ENCODE measurements at places on chromosomes 1 and 21.

DNA sequence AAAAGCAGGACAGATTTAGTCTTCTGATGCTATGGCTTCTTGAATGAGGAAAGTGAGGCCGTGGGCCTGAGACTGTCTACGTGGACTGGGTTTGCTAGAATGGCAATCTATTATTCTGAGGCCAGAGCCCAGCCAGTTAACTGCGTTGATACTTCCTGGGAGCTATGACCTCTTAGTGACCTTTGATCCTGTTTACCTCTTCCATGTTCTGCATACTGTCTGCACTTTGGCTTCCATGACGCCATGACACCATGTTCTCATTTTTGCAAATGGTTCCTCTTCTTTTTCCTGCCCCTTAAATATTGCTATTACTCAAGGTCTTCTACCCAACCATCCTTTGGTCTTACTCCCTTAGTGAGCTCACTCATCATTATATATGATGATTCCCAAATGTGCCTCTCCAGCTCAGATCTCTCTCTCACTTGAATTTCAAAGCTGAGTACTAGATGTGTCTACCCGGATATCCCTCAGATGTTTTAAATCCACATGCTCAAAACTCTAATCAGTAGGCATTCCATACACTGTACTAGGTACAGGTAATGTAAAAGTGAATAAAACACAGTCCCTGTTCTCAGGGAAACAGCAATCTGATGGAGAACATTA, 66.1 kb upstream of the ATP1A1 start:
- DNase-seq = no peak

DNA sequence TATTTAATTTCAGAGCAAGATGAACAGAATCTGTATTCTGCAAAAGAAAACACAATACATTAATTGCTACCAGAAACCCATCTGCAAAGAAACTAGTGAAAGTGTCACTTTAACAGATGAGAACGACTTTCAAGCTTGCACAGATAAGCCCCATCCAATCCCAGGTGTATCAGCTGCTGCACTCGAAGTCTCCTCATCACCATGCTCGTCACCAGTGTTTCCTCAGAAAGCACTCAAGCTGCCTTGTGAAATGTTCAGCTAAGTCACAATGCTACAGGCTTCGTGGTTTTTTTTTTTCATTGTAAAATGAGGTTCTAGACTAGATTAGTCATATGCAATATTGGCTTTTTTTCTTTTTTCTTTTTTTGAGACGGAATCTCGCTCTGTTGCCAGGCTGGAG, 3.3 kb upstream of the TOMM20 start:
- DNase-seq = no peak

DNA sequence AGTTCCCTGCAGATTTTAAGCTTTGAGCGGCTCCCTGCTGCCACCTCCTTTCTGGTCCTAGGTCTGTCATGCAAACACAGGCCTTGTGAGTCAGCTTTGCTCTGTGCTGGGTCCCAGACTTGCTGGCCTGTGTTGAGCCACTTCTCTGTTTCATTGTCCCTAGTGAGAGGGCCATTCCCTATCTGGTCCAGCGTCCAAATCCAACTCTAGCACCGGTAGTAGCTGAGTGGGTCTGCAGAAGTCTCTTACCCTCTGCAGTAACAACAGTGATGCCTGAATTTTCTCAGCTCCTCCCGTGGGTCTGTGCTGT, 5.8 kb downstream of the TTC22 start:
- no peak for DNase-seq

DNA sequence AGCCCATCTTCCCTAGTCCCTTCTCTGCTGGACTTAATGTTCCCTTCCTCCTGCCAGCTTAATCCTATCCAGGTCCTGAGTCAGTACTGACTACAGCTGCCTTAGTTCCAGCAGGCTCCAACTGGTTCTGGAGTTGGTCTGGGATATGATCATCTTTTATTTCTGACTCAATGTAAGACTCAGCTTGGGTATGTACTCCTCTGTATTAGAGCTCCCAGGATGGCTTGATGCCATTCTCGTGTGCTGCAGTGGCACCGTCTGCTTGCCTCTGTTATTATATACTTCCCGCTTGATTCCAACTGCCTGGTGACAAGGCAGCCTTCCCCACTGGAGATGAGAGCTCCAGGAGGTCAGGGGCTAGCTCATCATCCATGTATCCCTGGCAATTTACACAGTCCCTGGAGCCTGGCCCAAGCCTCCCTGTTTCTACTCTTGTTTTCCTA, 164.4 kb upstream of the DPT start:
- DNase-seq = no peak

DNA sequence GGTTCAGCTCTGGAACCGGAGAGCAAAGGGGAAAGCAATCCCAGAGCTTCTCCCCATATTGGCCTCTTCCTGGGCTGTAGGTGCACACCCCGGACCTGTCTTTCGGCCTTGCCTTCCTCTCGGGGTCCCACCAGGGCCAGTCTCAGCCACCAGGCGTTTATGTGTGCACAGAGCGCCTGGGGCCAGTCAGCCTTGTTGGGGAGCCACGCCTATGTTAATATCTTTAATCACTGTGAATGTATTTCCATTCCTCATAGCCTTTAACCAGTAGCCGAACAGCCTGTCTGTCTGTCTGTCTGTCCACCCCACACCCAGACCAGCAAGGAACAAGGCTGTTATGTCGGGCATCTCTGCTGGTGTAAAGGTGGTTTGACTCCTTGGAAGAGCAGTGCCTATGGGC, 18.8 kb downstream of the KCNC4 start:
- DNase-seq = no peak

- no peak for DNase-seq
Observed at GRCh38 chr1:194477908-194478307, 1291.5 kb upstream of the B3GALT2 start.

All from T follicular helper cell (primary cell).